ENCODE measurements at places on chromosomes 2 and 18.

GRCh38 chr2:186503827-186504606, 18.0 kb downstream of the ZC3H15 start:
- peak; percentile 29 for DNase-seq

GRCh38 chr2:103529798-103530502, 768.1 kb downstream of the TMEM182 start:
- no peak for DNase-seq

GRCh38 chr18:75639472-75639831, 211.9 kb upstream of the SMIM21 start:
- no peak for DNase-seq

- no peak for DNase-seq
These were observed 144.5 kb downstream of the ACKR3 start for GRCh38 chr2:236714080-236714479.

DNA sequence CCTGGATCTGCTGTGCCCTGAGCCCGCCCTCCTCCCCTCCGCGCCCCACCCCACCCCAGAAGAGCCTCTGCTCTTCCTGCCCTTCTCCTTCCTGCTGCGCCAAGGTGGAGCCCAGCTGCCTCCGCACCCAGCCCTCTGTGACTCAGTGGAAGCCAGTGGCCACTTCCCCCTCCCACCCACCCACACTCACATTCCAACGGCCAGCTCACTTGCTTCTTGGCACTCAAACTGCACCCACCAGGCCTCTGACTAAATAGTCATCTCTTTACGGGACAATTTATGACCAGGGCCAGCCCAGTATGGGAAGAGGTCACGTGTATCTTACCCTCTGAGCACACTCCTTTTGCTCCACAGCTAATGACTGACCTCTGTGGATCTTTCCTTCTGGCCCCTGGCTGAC, 150.4 kb upstream of the SLC1A4 start:
- DNase-seq = no peak

DNA sequence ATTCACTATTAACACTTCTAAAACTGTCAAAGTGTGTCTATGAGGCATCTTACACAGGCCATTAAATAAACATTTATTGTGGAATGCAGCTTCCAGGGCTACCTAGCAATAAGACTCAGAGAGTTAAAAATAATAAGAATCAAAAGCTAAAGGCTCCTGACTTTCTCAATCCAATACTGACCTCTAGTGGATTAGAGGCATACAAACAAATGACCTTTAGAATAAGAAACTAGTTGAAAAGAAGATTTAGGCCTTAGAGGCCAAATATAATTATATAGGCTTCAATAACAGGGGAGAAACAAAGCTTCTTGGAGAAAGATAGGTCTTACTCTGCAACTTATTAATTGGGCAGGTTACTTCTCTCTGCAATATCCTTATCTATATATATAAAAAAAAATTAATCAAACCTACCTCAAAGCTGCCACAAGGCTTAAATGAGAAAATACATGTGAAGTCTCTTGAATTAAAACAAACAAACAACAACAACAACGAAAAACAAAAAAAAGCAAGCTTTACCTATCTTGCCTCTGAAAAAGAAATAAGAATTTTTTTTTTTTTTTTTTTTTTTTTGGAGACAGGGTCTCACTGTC, 246.1 kb downstream of the EXOC6B start:
- peak; percentile 52 for DNase-seq
